Brain pericyte (primary cell): ENCODE measurements at places on chromosomes 13 and 19.

DNA sequence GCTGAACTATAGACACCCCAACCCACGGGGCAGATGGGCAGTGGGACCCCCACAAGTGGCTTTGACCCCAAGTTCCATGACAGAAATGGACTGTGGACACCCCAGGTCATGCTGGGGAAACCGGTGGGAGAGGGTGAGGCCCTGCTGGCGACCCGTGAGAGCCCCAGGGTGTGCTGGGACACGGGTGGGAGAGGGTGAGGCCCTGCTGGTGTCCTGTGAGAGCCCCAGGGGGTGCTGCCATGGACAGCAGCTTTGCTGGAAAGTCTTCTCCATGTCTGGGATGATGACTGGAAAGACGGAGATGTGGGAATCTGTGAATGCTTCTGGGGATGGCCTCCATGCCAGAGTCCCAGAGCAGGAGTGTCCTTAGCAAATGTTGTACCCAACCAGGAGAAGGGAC is 148.4 kb downstream of the URI1 start:
- no peak for DNase-seq

GRCh38 chr13:97945792-97946419 is 7.6 kb upstream of the IPO5 start:
- no peak for DNase-seq

- no peak for DNase-seq
Observed at GRCh38 chr19:38840583-38840968, 9.0 kb upstream of the ECH1 start.

GRCh38 chr13:75587679-75588078 is 38.1 kb downstream of the UCHL3 start:
- DNase-seq = no peak

DNA sequence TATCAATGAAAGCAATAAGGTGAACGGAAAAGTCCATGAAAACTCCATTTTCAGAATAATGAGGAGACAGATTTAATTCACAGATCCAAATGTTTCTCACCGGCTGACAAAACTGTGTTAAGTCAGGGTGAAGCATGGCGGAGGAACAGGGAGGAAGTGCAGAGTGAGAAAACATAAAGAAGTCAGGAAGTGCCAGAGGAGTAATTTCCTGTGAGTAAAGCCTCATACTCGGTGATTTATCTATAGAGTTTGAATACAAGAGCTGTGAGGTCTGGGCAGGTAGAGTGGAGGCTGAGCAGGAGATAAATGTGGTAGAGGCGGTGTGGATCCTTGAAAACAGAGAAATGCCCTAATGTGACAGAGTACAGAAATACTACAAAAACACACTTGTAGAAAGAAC is 11.4 kb downstream of the CARD8 start:
- DNase-seq = no peak

DNA sequence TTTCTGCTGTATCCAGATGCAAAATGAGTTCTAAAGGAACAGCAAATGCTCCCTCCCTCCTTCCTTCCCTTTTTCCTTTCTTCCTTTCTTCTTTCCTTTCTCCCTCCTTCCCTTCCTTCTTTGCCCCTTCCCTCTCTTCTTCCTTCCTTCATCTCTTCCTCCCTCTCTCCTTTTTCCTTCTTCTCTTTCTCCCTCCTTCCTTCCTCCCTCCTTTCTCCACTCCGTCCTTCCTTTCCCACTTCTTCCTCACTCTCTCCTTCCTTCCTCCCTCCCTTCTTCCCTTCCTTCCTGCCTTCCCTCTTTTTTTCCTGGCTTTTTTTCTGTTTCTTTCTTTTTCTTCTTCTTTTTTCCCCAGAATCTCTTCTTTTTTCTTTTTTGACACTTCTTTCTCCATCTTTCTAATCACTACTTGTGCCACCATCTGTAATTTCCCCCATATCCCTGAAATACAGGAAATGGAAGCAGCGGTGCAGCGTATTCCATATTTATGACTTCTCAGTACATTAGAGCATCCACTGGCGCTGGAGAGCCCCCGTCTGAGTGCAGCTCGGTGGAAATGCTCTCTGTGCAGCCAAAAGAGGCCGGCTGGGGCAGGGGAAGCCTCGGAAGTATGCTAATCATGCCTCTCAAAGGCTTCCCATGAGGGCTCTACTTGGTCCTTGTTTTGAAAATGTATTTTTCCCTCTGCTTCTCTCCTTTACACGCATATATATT is 275.6 kb downstream of the TSHZ3 start:
- no peak for DNase-seq

DNA sequence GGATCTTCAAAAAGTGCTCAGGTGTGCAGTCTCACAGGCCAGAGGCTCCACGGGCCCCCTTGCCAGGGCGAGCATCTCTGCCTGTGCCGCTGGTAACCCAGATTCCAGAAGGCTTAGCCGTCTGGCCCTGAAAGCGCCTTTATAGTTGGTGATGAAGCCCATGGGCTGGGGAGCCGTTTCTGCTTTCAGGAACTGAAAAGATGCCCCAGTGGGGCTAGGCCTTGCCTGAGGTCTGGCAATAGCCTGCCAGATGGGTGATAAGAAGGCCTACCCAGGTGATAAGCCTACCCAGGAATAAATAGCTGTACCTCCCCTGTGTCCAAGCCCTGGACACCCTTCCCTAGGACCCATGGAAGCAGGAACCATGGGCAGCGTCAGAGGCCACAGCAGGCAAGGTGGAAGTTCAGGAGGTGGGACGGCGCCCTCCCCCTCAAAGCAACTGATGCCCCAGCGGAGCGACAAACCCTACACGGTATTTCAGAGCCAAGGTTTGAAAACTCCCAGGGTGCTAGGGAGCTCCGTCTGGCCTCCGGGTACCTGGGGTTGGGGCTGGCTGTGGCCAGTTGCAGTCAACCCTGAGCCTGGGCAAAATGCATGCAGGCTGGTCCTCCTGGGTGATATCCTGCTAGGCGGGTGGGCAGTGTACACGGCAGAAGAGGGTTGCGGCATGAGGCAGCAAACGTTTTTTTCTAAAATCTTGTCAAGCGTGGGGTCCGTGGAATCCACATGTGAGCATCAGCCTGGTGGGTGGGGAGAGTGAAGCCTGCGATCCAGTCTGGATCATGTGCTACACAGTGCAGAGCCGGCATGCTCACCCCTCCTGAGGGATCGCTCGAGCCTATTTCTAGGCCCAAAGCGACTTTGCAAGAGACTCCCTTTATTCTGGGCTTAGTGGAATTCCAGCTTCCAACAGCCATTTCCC is 45.3 kb downstream of the ACTN4 start:
- DNase-seq = no peak

- no peak for DNase-seq
Observed at GRCh38 chr19:10567656-10568055, 1.1 kb downstream of the CDKN2D start.

- no peak for DNase-seq
Observed at GRCh38 chr13:86174622-86175021, 375.4 kb upstream of the SLITRK6 start.

DNA sequence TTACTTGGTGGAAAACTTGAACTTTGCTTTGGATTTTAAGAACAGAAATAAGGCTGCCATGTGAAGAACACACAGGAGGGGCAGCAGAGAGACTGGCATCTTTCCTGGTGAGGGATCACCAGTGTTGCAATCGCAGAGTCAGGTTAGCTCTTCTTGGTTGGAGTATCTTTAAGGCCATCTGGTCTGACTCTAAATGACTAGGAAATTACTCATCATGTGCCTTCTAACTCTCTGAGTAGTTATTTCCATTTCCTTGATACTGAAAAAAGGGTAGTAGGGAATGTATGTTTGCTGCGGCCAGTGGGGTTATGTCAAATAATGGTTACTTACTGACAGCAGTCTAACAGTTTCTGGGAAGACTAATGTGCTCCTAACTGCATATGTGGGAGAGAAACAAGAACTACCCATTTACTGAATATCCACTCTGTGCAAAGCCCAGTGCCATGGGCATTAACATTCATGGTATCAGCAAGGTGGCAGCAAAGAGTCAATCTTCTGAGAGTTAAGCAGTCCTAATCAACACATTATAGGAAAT is 122.1 kb downstream of the COG6 start:
- DNase-seq = peak; percentile 29
